Glutamatergic neuron (in vitro differentiated cells): ENCODE measurements at places on chromosomes 2 and 18.

DNA sequence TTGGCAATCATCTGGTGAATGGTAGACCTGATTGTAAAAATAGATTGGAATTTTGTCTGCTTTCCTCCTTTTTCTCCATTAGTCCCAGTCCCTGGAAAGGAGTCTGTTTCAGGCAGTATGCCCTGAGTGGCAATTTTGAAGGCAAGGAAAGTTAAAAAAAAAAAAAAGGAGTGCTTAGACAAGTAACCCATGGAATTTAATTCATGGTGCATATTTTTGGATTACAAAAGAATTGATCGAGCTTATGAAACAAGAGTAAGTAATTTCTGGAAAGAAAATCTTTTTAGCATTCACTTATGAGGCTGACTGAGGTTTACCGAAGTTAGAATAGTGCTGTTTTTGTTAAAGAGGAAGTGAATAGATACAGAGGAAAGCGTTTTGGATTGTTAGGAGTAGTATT, 29.4 kb upstream of the TMEM178A start:
- no peak for DNase-seq

GRCh38 chr2:31255911-31256571, 22.1 kb downstream of the EHD3 start:
- DNase-seq, result no peak

GRCh38 chr2:30990671-30991070, 147.6 kb downstream of the GALNT14 start:
- DNase-seq, result peak; percentile 35

DNA sequence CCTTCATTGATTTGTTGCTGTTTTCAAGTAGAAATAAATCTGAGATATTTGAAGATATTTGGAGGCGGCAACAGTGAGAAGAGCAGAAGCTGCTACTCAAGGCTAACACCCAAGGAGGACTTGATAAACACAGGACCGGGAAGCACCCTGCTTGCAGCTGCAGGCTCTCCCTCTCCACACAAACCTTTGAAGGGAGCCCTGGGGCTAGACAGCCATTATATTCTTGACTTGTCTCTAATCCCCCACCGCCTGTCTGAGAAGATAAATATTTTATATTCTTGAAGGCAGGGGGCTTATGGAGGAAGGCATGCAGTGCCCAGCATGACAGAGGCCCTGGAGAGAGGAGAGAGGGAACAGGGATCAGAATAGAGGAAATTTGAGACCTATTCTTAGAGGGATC, 50.9 kb upstream of the SMAD2 start:
- no peak for DNase-seq

GRCh38 chr2:71449343-71449742, 4.0 kb upstream of the DYSF start:
- DNase-seq, result no peak

DNA sequence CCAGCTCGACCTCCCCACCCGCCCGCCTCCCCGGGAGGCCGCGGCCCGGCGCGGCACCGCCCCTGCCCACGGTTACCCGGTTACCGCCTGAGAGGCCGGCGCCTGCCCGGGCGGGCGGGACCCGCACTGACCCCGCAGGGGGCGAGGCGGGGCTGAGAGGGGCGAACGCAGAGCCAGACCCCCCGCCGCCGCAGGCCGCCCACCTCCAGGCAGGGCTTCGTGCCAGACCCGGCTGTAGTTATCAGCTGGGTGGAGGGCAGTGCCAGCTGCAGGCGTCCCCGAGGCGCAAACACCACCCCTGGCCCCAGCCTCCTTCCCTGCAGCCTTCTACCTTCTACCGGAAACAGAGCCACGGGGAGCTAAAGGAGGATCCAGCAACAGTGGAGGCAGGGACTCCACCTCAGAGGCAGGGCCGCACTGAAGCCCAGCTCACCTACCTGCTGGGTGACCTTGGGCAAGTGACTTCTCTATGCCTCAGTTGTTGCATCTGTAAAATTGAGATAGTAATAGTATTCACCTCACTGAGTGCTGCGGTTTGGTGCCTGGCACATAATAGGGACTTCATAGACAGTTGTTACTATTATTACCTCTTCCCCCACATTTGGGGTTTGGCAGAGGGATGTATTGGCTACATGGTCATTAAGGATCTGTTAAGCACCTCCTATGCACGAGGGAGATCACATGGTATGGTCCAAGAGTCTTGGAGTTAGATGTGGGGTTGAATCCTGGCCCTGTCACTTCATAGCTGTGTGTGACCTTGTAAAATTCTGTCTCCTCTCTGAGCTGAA, 231.6 kb upstream of the SMAD2 start:
- no peak for DNase-seq

- DNase-seq, result no peak
These were observed 25.7 kb upstream of the B3GNT7 start for GRCh38 chr2:231369580-231370428.

DNA sequence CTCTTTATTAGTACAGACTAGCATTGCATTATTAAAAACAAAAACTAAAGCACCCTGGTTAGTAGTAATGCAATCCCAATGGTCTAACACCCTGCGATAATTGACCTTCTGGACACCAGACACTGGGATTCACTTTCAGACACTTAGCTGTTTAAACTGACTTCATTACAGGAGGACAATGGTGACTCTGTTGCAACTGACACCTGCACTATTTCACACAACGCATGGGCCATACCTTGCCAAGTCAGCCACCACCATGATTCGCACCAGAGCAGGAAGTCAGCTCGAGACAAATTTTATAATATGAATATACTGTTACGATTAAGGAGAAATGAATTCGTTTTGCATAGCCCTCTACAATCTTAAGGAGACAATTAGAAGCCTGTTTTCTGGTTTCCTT, 150.7 kb downstream of the MEIS1 start:
- no peak for DNase-seq

GRCh38 chr2:127098711-127099110, 8.2 kb downstream of the BIN1 start:
- peak; percentile 14 for DNase-seq

DNA sequence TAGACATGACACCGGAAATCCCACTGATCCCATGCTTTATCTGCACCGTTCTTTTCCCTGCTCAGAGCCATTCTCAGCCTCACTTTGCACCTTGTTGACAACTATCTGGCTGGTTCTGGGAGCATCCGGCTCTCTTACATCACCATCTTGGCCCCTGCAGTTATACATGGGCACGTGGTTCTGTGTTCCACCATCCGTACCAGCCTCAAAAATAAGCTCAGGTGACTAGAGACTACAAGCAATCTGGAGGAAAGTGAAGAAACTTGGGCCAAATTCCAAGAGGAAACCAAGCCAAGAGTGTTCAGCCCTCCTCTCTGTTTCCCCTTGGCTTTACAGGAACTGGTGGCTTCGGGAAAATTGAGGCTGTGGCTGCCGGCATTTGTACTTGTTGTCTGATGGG, 244.6 kb upstream of the ACVR2A start:
- no peak for DNase-seq

DNA sequence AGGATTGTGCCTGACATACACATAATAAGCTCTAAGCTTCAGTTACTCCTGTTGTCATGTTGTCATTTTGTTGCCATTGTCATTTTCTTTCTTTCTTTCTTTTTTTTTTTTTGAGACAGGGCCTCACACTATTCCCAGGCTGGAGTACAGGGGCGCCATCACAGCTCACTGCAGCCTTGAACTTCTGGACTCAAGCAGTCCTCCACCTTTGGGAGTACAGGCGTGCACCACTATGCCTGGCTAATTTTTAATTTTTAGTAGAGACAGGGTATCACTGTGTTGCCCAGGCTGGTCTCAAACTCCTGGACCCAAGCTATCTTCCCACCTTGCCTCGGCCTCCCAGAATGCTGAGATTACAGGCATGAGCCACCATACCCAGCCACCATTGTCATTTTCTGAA, 30.9 kb upstream of the SCLY start:
- no peak for DNase-seq

- no peak for DNase-seq
These were observed 58.9 kb upstream of the SLC1A4 start for GRCh38 chr2:64930258-64930671.

DNA sequence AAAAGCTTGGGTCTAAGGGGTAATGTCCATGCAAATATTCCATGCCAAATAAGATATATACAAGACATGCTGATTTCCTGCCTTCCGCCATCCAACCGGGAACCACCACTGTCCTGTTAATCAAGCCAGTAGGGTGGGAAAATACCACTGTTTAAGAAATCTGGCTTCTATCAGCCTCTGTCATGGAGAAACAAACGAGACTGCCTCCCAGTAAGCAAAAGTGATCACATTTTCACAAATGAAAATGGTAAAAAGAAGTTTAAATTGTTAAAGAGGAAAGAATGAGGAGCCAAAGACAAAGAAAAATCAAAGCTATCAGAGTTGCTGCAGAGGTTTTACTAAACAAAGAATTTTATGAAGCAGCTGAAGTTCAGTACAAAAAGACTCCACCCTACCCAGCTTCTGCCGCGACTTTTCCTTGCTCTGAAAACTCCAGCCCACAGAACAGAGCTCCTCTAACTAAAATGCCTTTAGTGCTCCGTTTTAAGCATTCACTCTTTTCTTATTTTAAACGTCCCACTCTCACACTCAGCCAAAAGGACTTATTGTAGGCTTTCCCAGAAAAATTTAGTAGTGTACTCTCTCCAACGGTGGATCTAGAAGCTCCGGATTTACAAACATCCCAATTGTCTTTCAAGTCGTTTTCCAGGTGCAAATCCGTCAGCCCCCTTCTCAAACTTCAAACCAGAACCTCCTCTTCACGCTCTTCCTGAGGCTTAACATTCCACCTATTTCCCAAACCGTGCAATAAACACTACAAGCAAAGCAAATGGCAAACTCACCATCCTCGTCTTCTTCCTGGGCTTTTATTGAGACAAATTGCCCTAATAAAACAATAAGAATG, 613 bp downstream of the COL5A2 start:
- no peak for DNase-seq

GRCh38 chr2:224354632-224355211, 47.2 kb downstream of the FAM124B start:
- no peak for DNase-seq

- DNase-seq, result no peak
These were observed 44.2 kb downstream of the LCLAT1 start for GRCh38 chr2:30491225-30491624.

GRCh38 chr2:30038419-30038818, 108.4 kb upstream of the YPEL5 start:
- DNase-seq, result no peak

DNA sequence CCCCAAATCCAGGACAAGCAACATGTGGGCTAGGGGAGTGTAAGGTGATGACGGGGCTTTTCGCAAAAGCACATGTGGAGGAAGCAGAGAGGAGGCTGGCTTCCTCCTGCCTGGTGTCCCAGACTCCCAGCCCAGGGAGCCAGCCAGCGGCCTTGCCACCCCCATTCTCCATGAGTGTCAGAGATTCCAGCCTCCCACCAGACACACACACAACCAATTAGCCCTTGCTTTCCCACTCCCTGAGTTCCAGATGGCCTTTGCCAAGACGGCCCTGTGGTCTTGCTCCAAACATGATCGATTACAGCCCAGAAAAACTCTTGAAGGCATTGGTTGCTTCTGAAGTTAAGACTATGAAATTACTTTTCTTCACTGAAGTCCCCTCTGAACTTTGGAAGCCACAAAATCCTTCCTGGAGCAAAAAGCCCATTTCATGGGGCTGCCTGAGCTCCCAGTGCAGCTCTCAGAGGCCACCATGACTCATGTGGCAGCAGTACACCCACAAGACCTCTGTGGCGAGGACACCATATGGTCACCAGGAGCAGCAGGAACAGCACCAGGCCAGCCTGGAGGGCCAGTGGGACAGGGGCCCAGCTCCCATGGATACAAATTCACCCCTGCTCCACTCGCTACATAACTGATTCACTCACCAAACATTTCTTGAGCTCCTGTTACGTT, 69.1 kb upstream of the PID1 start:
- no peak for DNase-seq

DNA sequence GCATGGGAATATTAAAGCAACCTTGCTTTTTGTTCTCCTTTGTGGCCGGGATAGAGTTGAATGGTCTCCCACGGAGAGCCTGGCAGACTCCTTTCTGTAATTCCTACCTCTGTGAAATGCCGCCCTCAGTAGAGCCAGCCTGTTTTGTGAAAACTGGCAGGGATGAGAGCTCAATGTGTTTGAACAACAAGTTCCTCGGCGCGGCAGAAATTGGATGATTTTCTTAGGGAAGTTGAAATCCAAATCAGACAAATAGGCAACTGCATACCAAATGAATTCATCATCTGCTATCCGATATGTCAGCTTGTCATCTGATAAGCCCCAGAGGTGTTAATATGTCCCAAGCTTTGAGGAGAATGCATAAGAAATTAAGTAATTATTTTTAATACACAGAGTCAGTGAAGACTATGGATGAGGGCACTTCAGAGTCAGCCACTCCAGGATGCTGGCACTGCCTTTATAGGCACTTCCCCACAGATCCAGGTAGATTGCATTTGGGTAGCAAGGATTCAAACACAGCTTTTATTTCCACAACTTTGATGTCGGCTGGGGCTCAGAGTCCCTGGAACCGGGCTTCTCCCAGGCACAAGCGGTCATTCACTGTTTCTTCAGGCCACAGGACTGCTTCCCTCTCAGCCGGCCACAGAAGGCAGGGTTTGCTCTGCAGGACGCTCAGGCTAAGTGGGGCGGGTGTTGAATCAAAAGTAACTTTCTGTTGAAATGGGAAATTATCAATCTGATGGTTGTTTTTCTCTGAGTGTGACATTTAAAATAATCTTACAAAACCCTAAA, 82.8 kb upstream of the REV1 start:
- DNase-seq, result no peak

DNA sequence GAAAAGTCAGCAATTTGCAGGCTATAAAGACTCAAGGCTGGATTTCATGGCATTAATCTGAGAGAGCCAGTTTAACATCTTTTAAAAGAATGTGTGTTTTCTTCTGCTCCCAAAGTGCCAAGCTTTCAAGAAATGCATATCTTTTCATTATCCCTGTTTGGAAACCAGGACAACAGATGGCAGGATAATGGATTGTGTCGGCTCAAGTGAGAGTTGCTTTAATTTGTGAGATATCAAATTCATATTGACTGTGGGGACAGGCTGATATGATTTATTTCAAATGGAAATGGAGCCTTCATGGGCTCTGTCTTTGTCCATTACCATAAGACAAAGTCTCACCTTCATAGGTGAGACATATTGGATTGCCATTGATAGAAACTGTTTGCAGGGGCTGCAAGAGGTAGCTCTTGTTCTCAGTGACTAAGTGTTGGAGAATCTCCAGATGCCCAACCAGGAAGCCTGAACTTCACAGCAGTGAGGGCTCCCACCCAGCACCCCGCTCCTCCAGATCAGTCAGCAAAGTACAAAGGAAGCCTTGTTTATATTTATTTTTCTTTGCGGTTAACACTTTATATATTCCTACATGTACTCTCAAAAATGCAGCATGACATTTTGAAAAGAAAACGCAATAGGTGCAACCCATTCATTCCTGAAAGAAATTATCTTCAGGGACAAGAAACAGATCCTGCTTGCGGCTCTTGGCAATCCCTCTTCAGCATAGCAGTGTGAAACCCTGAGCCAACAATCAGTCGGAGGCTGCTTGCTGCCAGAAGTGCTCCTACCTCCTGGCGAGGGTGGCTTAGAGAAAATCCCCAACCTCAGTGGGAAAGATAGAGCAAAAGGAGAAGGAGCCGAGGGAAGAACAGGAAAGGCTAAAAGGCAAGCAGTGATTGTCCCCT, 65.8 kb upstream of the ATL2 start:
- no peak for DNase-seq

- no peak for DNase-seq
These were observed 258.1 kb downstream of the ALK start for GRCh38 chr2:29663268-29663667.
